ENCODE measurements at places on chromosomes 6 and 20. TPM values are rescaled to one million over a fixed set of nuclear protein-coding genes. Genes with fewer than 3 reads are reported as not detected.

GRCh38 chr6:43037197-43037596 lies 15.8 kb downstream of the RRP36 start:
- no peak for DNase-seq

Gene NFKBIL1
- 12.5 TPM for total RNA-seq

GRCh38 chr20:14434384-14435136 lies 97.1 kb upstream of the FLRT3 start:
- no peak for DNase-seq

Gene TRAPPC3L
- not detected for total RNA-seq

GRCh38 chr6:136718476-136718875 lies 73.8 kb downstream of the MAP3K5 start:
- DNase-seq, result no peak

Gene CEP85L
- 13.2 TPM for total RNA-seq

DNA sequence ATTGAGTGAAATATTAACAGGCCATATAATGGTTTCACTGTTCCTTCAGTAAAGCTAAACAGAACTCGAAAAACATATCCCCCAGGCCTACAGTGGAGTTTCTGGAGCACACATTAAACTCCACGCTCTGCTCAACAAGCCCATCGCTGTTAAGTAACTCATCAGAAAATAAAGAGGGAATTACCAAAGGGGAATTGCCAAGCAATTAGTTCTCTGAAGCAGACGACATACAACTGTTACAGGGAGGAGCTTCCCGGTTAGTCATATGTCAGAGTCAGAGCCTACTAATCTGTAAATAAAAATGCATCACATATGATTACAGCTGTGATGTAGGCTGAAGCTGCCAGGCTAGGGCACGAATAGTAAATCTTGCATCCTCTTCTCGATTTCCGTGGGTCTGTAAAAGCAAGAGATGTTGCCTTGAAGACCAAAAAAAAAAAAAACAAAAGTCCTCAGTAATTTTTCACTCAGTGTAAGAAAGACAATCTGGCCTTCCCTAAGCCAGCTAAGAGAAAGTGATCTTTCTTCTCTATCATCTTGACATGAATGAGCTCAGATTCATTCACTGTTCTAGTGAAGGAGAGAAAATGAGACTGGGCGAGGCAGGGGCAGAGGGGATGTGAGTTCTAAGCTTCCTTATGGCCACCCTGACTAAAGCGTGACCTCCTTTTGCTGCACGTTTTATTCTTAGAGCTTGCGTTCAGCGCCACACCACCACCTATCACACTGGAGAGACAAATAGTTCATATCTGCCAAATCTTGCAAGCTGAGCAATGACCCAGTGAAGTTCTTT lies 13.8 kb downstream of the ATXN1 start:
- DNase-seq, result peak; percentile 82

Gene ZNF343
- 10.4 TPM for total RNA-seq

Gene SNHG17
- 8.6 TPM for total RNA-seq

- no peak for DNase-seq
These were observed 49.2 kb upstream of the TBC1D32 start for GRCh38 chr6:121383478-121383877.

Gene GGTLC1
- total RNA-seq, result not detected

- no peak for DNase-seq
These were observed 28.5 kb downstream of the REPS1 start for GRCh38 chr6:138959521-138959920.

Gene SLC22A23
- total RNA-seq, result 2.2 TPM

DNA sequence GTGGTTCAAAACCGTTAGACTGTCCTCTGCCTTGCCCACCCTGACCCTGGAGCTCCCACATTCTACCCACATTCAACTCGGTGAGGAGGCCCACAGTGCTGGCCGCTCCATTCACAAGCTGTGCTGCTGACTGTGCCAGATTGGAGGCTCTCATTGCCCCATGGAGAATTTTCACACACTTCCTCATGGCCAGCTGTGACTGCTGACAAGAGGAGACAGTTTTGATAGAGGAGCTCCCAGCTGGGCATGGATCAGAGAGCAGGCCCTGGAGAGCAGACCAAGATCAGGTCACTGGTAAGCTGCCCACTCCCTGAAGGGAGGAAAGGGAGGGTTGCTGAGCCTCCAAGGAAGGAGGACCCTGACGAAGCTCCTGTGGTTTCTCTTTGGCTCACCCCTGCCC lies 246.1 kb upstream of the RIN2 start:
- DNase-seq, result no peak

DNA sequence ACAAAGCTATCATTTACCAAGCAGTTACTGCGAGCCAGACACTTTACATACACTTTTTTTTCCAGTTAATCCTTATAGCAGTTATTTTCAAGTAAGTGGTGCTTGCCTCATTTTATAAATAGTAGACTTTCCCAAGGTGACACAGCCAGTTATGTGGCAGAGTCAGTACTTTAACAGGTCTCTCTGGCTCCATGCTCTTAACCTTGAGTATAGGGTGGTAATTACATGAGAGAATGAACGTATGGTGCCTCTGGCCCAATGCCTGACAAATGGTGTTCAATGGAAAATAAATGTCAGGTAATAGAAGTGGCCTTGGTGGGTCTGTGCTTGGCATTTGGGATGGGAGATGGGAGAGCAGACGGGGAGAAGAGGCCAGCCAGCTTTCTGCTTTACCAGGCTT lies 316.3 kb downstream of the SLC35F1 start:
- no peak for DNase-seq

- no peak for DNase-seq
These were observed 2.2 kb upstream of the MYCT1 start for GRCh38 chr6:152695372-152696045.

Data from fibroblast of villous mesenchyme (primary cell).